H7 (cell line): ENCODE measurements at places on chromosomes 3 and 15. TPM values are rescaled to one million over a fixed set of nuclear protein-coding genes. Genes with fewer than 3 reads are reported as not detected.

The PRRT3 gene
- total RNA-seq: 5.3 and 6.8 TPM in 2 replicates

The GNAT1 gene
- not detected in 2 replicates for total RNA-seq

The KIF23 gene
- 68.6 and 81.9 TPM in 2 replicates for total RNA-seq

The SAMMSON gene
- total RNA-seq: 0.04 TPM in 1 of 2 replicates, not detected in the other

The LOXL1 gene
- 11.8 and 18.4 TPM in 2 replicates for total RNA-seq

DNA sequence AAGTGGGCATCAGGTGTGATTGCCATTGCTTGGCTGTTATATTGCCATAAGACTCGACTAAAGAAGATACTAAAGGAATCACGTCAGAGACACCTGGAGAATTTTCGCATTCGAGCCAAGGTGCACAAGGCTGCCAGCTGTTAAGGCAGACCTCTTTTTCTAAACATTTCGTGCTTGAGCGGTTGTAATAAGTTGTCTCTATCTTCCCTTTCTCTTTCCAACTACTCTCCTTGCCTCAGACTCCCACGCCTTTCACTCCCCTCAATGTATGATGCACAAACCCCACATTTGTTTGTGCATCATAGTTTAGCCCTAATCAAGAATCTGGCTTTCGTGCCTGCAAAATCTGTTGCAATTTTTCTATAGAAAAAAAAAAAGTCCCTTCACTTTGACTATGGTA is 118.0 kb downstream of the IQCH start:
- no peak for DNase-seq

DNA sequence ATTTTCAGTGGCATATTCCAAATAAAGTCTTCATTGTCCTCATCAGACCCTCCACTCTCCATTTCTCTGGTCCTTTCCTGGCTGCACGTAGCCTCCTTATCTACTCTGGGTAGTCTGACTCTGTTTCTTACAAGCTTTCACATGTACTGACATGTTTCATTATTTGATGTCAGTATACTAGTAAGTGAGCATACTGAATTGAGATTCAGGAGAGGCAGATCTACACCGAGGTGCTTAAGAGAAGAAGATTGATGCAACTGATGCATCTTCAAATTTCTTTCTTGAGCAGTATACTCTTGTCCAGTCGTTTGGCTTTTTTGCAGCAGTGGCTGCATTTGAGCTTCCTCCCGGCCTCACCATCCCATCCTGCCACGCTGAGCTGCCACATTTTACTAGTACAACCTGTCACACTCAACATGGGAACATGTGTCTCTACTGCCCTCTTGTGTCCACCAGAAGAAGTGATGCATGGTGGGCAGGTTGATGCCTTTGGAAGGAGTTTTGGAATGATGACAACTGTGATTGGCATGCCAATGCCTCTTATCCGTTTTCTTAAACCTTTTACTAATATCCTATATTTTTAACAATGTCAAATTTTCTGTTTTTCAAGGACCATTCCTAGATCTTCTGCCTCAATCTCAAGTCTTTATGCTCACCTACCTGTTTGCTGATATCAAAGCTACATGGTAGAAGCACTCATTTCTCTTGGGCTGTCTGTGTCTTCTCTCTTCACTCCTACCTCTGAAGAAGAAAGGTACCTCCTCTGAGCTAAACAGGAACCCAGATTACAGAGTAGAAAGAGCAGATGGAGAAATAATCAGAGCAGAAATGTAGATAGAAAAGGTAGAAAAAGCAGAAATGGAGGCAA is 38.7 kb downstream of the GUCA1C start:
- peak; percentile 72 for DNase-seq

- DNase-seq: no peak
Measured at GRCh38 chr15:36769098-36769497, 189.7 kb downstream of the CDIN1 start.

GRCh38 chr3:173887888-173888287 is 490.3 kb downstream of the NLGN1 start:
- DNase-seq: no peak

DNA sequence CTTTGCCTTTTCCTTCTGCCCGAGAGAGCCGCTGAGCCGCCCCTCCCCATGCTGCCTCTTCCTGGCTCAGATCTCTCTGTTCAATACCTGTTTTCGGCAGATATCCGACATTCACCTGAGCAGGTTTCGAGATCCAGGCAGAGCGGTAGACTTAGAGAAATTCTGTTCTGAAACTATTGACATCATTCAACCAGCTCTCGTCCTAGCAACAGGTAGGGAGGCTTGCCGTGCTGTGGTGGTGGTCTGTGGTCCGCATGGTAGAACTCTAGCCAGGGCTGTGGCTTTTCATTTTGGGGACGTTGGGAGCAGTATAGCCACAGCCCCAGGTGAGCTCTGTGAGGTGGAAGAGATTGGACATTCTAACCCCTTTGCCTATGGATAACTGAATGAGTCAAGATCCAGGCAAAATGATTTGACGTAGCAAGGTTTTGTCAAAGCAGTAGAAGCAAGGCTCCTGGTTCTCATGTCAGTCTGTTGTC is 810 bp downstream of the TMEM62 start:
- no peak for DNase-seq

- no peak for DNase-seq
Measured at GRCh38 chr3:168157099-168157700, 61.5 kb upstream of the GOLIM4 start.

- DNase-seq: peak; percentile 99
Measured at GRCh38 chr15:72319985-72320671, at the start of gene CELF6. CELF6 (minus strand) TSS chr15:72320157; CDS start chr15:72319874, 283 bp downstream.

DNA sequence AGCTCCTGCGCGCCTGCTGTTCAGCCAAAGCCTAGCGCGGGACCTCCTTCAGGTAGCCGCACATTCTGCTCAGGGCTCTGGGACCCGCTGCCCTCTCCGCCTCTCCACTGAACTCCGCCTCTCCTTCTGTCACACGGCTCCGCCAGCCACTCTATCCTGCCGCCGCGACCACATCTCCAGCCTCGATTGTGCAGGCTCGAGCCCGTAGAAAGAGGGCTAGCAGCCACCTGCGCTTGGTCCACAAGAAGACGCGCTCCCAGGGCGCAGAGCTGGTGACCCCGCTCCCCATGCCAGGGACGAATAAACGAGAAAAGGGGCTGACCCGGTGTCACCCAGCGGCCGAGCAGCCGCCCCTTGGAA is 1.1 kb upstream of the VIPR1 start:
- peak; percentile 80 for DNase-seq

DNA sequence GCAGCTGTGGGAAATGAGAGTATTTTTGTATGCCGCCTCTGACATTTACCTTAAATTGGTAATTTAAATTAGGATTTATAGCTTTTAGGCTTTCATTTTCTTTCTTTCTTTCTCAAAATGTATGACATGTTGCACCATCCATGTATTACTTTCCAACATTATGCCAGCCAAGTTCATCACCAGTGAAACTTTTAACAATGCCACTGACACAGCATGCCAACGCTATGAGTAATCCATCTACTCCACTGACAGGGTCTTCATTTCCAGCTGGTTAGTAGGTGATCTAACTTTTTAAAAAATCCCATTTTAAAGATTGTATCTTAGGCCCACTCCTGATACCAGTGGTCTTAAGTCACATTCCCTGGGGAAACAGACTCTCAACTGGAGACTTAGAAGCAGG is 21.8 kb upstream of the CLDN16 start:
- DNase-seq: no peak

DNA sequence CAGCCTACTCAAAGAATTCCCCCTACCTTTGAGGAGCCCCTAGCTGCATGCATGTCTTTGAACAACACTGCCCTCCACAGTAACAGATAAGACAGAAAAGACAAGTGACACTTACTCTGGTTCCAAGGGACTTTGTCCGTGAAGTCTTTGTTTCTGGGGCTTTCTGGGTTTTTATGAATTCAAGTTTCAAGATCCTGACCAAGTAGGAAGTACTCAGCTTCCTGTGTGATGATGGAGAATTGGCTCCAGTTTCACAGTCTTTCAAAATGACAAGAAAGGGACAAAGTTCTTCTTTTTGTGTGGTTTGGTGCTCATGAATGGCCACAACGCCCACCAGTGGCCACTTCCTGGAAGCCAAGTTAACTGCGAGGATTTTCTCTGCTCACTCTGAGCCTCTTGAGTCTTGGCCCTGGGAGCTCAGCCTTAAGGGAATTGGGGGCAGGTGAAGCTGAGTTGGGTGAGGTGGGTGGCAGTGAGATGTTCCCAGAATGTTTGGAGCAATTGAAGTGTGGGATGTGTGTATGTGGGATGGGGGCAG is at the start of gene CCR1:
Gene CCR1, minus strand, starts transcription at position 147 of the 538 bp plus-strand sequence. CDS start 4,000 bp downstream, outside the sequence.
- DNase-seq: peak; percentile 31

DNA sequence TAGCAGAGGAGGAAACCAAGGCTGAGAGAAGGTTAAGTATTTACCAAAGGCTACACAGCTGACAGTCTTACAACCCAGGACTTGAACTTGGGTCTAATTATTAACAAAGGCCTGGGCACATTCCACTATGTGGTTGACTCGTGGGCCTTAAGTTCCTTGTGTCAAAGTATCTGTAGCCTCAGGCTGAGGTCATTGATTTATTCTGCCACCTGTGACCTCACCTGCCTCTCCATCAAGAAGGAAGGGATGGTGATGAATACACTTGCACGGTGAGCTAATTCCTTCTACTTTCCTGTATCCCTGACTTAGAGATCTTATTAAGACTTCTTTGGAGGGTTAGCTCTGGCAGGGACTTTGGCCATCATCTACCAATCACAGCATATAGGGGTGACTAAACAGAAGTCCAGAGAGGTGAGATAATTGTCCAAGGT is 19.9 kb upstream of the LRRC58 start:
- DNase-seq: no peak

- DNase-seq: no peak
Measured at GRCh38 chr15:91717811-91718210, 135.7 kb upstream of the SLCO3A1 start.

DNA sequence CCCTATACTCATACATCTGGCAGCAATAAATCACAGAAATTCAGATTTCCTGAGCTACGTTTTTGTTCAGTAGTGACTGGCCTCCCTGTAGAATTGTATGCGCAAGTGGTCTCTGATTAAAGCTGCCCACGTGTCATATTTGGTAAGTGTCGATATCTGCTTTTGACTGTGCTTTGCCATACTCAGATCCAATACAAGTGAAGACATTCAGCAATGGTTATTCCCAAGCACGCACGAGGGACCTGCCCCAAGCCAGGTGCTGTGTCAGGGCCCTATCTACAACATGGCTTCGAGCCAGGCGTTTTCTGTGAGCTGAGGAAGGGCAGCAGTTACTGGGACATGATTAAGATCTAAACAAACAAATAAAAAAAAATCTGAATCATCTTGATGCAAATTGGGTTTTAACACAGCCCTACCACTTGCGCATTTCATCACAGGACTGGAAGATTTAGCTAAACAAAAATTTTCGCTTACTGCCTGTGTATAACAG is 47.2 kb upstream of the ICE2 start:
- DNase-seq: no peak

DNA sequence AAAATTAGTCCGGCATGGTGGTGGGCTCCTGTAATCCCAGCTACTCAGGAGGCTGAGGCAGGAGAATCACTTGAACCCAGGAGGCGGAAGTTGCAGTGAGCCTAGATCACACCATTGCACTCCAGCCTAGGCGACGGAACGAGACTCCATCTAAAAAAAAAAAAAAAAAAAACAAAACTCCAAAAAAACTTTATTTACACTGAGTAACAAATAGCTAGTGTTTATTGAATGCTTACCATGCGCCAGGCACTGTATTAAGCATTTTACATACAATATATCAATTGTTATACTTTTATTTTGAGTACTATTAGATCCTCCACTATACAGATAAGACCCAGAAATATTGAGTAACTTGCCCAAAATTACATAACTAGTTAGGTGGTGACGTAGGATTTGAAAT is 17.4 kb upstream of the ARIH1 start:
- no peak for DNase-seq

- no peak for DNase-seq
Measured at GRCh38 chr3:170321321-170322034, 36.0 kb upstream of the SKIL start.
